NCI-H460 (cell line): ENCODE measurements at places on chromosomes 5 and 9.

DNA sequence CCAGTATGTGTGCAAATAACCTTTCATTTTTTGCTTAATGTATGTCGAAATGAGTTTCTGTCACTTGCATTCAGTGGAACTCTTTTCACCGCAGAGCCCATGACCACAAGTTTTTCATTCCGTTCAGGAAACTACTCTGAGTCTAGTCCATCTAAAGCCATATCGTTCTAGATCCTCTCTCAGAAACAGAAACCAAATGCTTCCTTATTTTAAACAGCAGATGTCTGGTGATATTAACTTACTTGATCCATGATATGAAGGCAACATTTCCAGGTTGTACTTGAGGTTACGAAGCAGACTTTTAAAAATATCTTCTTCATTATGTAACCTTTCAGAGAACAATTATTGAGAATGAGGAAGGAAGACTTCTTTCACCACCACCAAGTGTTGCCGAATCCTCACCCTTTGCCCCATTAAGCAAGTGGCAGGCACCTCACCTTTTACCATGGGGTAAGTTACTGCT is 72.4 kb upstream of the GNAQ start:
- no peak for DNase-seq

GRCh38 chr9:911005-911404 is 65.5 kb upstream of the DMRT3 start:
- DNase-seq, result no peak

DNA sequence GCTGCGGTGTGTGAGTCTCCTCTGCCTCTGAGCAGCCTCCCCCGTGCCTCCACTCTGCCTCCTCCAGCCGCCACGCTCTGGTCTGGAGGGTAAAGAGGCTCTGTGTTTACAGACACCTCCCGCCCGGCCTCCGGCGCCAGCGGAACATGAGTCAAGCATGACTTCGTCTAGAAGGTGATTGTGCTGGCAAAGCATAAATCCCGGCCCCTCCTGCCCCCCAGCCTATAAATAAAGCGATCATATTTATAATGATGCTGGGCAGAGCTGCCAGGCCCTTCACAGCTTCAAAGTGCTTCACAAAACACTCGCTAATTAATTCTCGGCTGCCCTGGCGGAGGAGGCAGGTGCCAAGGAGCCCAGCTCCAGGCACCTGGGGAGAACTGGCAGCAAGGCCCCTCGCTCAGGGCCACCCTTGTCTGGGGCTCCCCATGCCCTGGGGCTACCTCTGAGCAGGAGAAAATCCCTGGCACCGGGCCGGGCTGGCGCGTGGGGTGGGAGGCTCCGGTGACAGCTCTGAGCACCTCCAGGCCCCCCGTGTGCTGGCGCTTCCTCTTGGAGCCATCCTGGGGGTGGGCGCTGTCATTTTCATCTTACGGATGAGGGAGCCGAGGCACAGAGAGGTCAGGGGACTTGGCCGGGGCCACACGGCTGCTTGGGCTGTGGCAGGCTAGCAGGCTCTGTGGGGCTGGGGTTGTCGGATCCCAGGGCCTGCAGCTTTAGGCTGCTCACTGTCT is 87.8 kb downstream of the RXRA start:
- DNase-seq, result peak; percentile 52

GRCh38 chr9:2016408-2017330 is 1.5 kb downstream of the SMARCA2 start:
- DNase-seq, result peak; percentile 49

- DNase-seq, result no peak
These were observed 1048.8 kb upstream of the ACO1 start for GRCh38 chr9:31335529-31336234.

- DNase-seq, result no peak
These were observed 454.4 kb upstream of the ACTBL2 start for GRCh38 chr5:57937025-57937424.

- DNase-seq, result no peak
These were observed 278.3 kb upstream of the PTGER4 start for GRCh38 chr5:40401284-40402006.

DNA sequence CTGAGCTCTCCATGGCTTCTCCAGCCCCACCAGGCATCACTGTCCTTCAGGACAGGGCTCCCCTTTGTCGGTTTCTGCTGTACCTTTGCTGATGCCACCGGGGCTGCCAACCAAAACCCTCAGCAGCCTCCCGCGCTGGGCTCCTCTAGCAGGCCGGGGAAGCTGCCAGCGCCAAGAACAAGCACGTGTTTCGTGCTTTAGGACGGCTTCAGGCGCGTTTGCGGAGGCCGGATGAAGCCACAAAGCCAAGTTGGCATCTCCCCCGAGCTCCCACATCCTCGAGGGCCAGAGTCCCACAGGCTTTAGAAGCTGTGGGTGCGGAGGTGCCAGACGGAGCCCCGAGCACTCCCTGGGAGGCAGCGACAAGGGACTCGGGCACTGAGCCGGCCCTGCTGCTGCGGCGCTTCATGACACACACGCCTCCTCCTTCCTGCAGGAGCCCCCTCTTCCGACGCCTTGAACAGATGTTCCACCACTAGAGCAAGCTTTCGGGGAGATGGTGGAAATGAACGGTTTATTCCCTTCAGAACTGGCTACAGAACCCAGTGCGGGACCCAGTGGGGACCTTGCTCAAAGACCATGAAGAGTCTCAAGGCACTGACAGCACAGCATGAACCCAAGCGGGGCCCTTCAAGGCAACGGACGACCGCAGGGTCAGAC is 36.7 kb downstream of the SARDH start:
- DNase-seq, result no peak

- DNase-seq, result no peak
These were observed 276.5 kb upstream of the TYRP1 start for GRCh38 chr9:12416716-12417115.

DNA sequence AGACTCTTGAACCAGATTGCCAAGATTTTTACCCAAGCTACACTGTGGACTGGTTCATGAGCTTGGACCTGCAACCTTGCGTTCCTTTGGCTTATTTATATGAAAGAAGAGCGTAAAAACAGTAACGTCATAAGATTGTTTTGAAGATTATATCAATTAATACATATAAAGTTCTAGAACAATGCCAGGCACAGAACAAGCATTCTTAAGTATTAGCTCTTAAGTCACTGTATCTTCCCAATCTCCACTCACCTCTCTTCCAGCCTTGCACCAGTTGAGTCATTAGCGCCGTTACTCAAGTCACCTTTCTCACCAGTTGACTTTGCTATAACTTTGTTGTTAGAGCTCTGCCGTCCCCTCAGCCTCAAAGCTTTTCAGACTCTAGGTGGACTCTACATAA is 415.7 kb downstream of the PLK2 start:
- no peak for DNase-seq

- DNase-seq, result no peak
These were observed 80.0 kb upstream of the PUM3 start for GRCh38 chr9:2923766-2924379.

DNA sequence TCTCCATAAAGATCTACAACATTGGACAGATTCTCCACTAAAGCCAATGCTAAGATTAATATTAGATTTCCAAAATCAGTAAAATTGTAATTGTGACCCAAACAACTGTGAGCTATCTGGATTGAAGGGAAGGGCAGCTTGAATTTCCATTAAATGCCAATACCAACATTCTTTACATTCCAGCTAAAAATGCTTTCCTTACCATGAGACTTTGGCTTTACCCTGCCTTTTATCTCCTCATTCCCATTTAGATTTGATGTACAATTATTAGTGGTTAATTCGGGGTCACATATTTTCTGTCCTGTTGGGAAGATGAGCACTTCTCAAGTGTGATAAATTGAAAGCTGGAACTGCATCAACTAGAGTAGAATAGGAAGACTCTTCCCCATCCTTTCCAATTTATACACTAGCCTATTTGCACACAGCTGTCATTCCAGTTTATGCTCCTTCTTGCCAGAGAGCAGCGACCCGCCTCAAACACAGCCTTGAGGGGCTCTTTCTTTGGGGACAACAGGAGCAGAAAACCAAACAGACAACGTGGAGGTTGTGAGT is 33.1 kb upstream of the MYOT start:
- DNase-seq, result no peak

DNA sequence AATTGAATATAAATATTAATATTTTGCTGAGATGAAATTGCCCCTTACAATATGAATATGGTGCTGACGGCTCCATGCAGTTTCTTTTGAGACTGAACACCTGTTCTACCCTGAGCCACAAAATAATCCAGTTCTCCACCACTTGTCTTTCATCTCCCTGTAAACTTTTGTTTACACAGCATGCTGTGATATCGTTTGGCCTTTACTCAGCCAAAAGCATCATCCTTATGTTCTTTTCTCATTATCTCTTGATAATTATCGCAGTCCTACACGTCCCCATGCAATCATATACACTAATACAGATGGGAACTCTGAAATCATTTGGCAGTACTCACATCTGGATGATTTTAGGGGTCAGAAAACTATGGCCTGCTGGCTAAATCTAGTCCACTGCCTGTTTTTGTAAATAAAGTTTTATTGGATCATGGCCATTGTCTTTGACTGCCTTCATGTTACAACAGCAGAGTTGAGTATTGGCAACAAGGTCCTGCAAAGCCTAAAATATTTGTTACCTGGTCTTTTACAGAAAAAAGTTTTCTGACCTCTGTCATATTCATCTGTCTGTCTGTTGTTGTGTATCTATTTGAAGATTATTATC is 53.3 kb downstream of the AOPEP start:
- DNase-seq, result no peak

DNA sequence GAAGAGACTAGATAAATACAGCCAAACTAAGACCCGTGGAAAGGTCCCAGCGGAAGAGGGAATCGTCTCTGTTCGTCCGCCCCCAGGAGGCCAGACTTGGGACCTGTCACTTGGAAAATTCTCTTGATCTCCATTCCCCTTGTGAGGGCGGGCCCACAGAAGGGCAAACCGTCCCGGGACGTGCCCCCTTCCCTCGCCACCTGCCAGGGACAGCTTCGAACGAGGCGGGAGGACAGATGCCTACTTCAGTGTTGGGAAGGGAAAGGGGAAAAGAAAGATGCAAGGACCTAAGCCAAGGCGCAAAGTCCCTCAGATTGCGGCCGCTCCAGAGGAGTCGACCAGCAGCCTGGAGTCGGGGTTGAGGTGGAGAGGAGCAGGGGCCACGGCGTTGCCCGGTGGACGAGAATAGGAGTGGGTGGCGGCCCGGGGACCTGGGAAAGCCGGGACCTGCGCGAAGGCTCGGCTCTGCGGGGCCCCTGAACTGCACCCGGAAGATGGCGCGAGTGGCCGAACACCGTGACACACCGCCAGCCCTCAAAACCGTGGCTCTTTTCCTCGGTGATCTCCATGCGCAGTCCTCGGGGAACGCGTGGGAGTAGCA is 4.4 kb upstream of the EBF1 start:
- DNase-seq, result no peak
